Left forelimb (tissue), 1 donor: ENCODE measurements at places on chromosomes 7 and 10.

GRCh38 chr7:151692721-151693120 lies 173.0 kb upstream of the RHEB start:
- no peak for DNase-seq

- no peak for DNase-seq
Measured at GRCh38 chr10:13773043-13773442, 186.3 kb downstream of the PRPF18 start.

DNA sequence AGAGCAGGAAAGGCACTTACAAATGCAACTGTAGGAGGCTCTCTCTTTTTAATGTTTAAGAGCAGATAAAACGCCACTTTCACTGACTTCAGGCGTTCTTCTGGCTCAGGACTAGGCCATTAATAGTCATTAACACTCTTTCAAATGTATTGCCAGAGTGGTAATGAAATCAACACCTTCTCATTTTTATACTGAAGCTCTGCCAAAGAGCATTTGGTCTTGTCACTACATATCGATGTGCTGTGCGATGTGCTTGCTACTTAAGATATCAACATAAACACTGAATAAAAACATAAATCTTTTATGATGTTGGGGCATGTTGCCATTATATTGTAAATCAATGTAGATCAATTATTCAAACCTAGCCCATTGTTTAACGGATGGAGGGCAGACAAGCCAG lies 634.7 kb downstream of the ARL4A start:
- DNase-seq, result no peak

DNA sequence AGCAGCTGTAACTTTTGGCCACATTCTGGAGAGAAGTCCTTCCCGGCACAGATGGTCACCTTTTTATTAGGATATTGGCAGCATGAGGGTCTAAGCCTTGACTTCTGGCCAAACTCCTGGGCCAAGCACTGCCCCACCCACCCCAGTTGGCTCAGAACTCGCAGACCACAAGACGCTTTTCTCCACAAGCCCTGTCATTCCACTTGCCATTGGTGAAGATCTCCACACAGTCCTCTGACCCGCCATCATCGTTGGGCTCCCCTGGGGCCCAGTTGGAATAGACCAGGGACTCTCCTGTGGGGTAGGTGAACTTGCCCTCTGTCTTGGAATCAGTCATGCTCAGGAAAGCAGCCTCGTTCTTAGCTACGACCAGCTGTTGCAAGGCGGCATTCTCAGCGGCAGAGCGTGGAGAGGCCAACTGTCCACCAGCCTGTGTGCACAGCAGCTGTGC lies 11.2 kb downstream of the SFTPD start:
- DNase-seq, result peak; percentile 68

GRCh38 chr10:98425511-98426352 lies 10.8 kb upstream of the PYROXD2 start:
- no peak for DNase-seq

DNA sequence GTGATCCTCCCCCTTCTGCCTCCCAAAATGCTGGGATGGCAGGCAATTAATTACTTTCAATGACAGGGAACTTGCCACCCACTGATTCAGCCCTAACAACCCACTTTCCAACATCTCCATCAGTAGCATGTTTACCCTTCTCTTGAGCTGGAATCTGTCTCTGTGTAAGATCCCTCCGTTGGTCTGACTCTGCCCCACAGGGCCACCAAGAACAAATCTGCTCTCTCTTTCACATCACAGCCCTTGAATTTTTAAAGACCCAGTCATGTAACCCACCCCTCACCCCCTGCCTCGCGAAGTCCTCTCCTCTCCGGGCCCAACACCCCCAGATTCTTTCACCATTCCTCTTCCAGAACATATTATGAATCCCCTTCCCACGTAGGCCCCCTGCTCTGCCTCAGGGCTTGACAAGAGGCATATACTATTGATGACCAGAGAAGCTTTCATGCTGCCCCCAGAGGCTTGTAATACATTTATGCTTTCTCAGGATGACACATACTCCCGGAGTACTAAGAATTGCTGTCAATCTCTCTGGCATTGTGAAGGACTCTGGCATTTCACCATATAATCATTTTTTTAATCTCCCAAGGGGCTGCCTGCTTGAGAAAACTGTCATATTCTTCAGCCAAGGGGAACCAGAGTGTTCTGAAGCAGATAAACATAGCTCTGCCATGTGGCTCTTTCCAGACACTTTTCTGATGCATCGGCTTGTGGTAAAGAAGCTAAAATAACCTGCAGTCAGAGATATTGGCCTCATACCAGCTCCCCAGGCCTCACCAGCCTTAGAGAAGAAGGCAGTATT lies 179.2 kb upstream of the AUTS2 start:
- no peak for DNase-seq

DNA sequence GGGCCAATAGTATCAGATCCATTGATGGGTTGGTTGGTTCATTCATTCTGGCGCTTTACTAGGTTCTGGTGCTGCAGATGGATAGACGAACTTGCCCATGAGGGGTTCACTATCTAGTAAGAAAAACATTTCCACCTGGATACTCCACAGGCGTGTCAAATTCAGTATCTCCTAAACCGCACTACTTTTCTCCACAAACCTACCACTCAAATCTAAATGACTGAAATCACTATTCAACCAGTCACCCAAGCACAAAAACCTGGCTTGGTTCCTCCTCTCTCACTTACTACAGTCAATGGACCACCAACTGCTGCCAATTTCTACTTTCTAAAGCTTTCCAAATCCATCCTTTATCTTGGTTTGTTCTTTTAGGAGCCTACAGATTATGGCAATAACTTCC lies 572 bp downstream of the AGK start:
- no peak for DNase-seq

DNA sequence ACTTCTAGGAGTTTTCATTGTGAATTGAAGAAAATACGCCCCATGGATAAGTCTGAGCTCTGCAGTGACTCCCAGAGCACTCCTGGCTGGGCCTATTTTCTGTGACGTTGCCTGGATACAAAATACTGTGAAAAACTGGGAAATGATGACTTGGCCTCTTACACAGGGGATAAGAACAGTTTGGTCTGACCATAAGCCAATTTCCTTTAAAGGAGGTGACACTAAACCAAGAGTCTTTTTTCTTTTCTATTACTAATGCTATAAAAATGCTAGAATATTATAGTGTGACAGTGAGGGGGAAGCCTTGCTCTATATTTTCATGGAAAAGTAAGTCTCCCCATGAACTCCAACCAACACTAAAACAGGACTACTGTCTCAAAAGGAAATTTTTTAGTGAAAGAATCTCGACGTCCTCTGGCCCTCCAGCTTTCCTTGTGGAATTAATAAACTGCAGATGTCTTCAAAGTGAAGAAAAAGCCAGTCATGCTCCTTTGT lies 45.5 kb downstream of the MYOF start:
- peak; percentile 73 for DNase-seq

DNA sequence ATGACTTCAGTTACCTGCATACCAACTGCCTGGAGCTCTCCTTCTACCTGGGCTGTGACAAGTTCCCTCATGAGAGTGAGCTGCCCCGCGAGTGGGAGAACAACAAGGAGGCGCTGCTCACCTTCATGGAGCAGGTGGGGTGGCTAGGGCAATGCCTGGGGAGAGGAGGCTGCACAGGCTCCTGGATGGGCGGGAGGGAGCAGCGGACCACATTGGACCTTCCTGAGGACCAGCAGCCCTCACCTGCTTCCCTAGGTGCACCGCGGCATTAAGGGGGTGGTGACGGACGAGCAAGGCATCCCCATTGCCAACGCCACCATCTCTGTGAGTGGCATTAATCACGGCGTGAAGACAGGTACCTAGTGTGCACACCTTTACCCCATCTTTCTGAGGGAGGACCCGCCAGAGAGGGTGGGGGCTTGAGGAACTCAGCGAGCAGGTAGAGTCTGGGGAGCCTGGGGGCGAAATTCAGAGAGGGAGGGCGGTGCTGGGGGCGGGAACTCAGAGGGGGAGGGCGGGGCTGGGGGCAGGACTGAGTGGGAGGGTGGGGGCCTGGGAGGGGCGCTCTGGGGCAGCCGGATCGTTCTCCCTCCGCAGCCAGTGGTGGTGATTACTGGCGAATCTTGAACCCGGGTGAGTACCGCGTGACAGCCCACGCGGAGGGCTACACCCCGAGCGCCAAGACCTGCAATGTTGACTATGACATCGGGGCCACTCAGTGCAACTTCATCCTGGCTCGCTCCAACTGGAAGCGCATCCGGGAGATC lies 9.0 kb downstream of the AEBP1 start:
- DNase-seq, result no peak
